Activated CD8-positive, alpha-beta memory T cell treated with anti-CD3 and anti-CD28 coated beads, Interleukin-2, amount 10 ng/mL, durations not matched to agents 7 days and 5 days (primary cell): ENCODE measurements at places on chromosomes 5 and 9. TPM values are rescaled to one million over a fixed set of nuclear protein-coding genes. Genes with fewer than 3 reads are reported as not detected.
A peak's percentile ranks its signal among the peaks of the same experiment; 100 is the strongest.

CCNI2 gene
- 52.5 TPM for total RNA-seq

PPP2R2B gene
- 17.0 TPM for total RNA-seq

ADCY2 gene
- total RNA-seq, result not detected

GRCh38 chr5:107936515-107936914 lies 265.8 kb upstream of the EFNA5 start:
- H3K27me3 ChIP-seq, result no peaks in the 10 kb centered on the region
- no peaks in the 10 kb centered on the region for H3K4me1 ChIP-seq

DNA sequence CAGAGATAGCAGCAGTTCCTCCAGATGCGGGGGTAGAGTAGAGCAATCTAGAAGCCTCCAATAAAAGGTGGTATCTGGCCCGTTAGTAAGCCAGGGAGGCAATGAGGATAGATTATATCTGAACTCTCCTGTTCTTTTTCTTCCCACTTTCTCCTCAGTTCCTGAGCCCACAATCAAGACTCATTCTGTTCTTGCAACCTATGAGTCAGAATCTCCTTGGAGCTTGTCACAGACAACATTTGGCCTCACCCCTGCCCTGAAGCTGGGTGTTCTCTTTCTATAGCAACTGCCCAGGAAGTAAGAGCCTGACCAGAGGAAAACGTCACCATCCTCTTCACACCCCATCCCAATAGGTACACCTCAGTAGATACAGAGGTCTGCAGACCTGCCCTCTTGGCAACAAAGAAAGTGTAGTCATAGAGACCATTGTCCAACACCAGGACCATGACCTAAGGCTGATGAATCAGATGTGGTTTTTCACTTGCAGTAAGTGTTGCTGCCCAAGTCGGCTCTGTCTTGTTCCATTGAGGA lies 76.3 kb upstream of the PCA3 start:
- peaks cover 20% of the 10 kb centered on the region for H3K4me1 ChIP-seq
- no peak overlapping the region for H3K27ac ChIP-seq
- H3K4me3 ChIP-seq, result no peak overlapping the region
- peak; percentile 41 for DNase-seq

- no peak overlapping the region for H3K4me3 ChIP-seq
- DNase-seq, result no peak
- H3K27me3 ChIP-seq, result no peaks in the 10 kb centered on the region
- peaks cover 41% of the 10 kb centered on the region for H3K4me1 ChIP-seq
- peaks cover 24% of the 10 kb centered on the region for H3K36me3 ChIP-seq
These were observed 79.5 kb downstream of the MVB12B start for GRCh38 chr9:126406075-126406667.

DNA sequence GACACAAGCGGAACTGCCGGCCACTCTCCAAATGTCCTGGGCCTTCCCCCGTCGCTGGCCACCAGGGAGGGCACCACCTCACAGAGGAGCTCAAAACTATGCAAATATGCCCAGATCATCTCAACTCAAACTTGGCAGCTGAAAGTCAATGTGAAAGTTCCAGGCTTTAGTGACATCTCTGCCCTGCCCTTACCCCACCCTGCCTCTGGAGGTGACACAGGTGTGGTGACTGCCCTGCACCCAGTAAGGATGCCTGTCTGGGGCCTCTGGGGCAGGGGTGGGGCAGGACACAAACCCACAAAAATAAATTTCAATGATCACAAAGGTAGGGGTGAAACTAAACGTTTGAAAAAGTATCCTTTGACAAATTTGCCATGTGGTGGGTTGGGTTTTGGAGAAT lies 213.4 kb downstream of the HSPA4 start:
- peaks cover 10% of the 10 kb centered on the region for H3K27me3 ChIP-seq
- H3K27ac ChIP-seq, result no peak overlapping the region
- DNase-seq, result no peak
- H3K4me3 ChIP-seq, result no peak overlapping the region

GRCh38 chr9:27880635-27881034 lies 307.4 kb upstream of the C9orf72 start:
- no peaks in the 10 kb centered on the region for H3K36me3 ChIP-seq
- no peaks in the 10 kb centered on the region for H3K4me1 ChIP-seq
- DNase-seq, result no peak
- H3K27ac ChIP-seq, result no peak overlapping the region

GRCh38 chr5:83368835-83369234 lies 102.7 kb upstream of the VCAN start:
- no peaks in the 10 kb centered on the region for H3K27me3 ChIP-seq
- no peak overlapping the region for H3K4me3 ChIP-seq
- no peak for DNase-seq

DNA sequence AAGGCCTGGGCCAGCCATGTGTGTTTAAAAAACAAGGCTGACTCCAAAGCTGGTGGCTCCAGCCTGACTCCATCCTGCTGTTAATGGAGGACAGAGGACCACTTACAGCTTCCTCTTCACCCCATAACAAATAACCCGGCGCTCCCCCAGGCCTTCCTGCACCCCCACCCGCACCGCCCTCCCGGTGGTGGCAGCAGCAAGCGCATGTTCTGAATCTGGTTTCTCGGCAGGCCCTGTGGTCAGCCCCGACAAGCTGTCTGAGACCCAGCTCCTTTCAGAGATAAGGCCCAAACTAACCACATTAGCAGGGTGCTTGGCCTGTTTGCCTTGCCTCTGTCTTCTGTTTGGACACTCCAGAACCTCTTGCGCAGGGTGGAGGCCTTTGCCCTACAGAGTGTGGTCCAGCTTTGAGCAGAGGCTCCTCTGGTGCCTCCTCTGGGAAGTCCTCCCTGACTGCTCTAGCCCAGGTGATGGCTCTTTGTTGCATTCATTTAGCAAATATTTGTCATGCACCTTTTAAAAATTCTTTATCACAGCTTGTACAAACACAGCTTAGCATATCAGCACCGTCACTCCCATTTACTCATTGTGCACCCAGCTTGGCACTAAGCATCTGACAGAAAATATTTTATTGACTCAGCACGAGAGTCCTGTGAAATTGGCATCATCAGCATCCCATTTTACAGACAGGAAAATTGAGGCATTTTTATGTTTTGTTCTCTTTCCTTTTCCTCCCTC lies 78.4 kb downstream of the NDFIP1 start:
- H3K27ac ChIP-seq, result no peak overlapping the region
- no peaks in the 10 kb centered on the region for H3K27me3 ChIP-seq
- peaks cover 9% of the 10 kb centered on the region for H3K4me1 ChIP-seq
- H3K4me3 ChIP-seq, result no peak overlapping the region

GRCh38 chr5:144040615-144041305 lies 129.7 kb downstream of the YIPF5 start:
- H3K27ac ChIP-seq, result no peak overlapping the region
- H3K27me3 ChIP-seq, result peaks cover 4% of the 10 kb centered on the region
- H3K4me3 ChIP-seq, result no peak overlapping the region
- H3K36me3 ChIP-seq, result no peaks in the 10 kb centered on the region
